ENCODE measurements at places on chromosomes 5 and 9. TPM values are rescaled to one million over a fixed set of nuclear protein-coding genes. Genes with fewer than 3 reads are reported as not detected.
A peak's percentile ranks its signal among the peaks of the same experiment; 100 is the strongest.

- no peak for DNase-seq
Measured at GRCh38 chr9:132984202-132985070, 5.9 kb downstream of the GFI1B start.

The SLIT3 gene
- 44.5 TPM for polyA plus RNA-seq

GRCh38 chr5:180291943-180292831 is at the start of gene MAPK9:
Gene MAPK9 (minus strand): TSS chr5:180292083. CDS start chr5:180280561, 11,522 bp downstream.
- DNase-seq = peak; percentile 77

The HAND1 gene
- polyA plus RNA-seq = not detected

The GLDC gene
- 6.8 TPM for polyA plus RNA-seq

GRCh38 chr9:6268826-6269397 is 53.3 kb downstream of the IL33 start:
- DNase-seq = no peak

DNA sequence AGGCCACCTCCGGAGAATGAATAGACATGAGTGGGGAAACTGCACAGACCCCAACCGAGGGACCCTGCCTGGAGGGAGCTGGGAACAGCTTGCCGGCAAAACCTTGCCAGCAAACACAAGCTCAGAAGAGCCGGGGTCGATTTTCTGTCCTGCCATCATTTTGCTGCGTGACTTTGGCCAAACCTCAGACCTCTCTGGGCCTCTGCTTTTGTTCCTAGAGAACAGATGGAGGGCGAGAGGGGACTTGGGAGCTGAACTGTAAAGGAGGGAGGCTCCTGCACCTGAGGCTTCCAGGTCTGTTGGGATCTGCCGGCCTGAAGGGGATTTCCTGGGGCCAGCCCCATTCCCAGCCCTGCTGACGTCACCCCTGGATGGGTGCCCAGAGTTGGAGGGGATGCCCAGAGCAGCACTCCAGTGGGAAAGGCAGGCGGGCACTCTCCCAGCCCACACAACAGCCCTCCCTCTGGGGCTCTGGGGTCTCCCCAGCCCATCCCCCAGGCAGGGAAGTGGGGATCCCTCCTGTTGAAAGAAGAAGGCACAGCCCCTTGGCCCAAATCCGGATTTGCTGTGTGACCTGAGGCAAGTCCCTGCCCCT is 40.4 kb upstream of the SYNPO start:
- DNase-seq = peak; percentile 86

DNA sequence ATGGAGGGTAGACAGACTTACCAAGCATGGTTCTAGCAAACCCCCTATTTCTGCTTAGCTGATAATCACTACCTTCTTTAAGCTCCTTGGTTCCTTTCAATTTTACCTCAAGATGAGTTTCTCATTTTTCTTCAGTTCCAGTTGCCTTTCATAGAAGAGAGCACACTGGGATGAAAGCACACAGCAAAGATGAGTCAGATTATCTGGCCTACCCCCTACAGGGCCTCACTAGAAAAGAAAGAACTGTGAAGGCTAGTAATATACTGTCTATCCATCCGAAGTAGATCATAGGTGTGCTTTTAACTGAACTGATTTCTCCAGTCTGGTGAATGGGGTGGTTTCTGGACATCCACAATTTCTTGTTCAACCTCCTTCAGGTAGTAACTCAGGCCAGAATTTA is 122.5 kb downstream of the TRPM3 start:
- DNase-seq = no peak
